ENCODE measurements at places on chromosomes 16 and 17. TPM values are rescaled to one million over a fixed set of nuclear protein-coding genes. Genes with fewer than 3 reads are reported as not detected.

MRPL12 gene
- total RNA-seq = 122 TPM

WNT3 gene
- 2.5 TPM for total RNA-seq

QPRT gene
- 53.5 TPM for total RNA-seq

DHX58 gene
- 6.5 TPM for total RNA-seq

EPX gene
- total RNA-seq = not detected

KRTAP4-1 gene
- total RNA-seq = not detected

TMEM235 gene
- not detected for total RNA-seq

NGFR gene
- total RNA-seq = 25.3 TPM

CHMP6 gene
- 20.4 TPM for total RNA-seq

ZP2 gene
- total RNA-seq = not detected

CARD14 gene
- 0.14 TPM for total RNA-seq

ZNF200 gene
- total RNA-seq = 5.5 TPM

Measured in right cardiac atrium (tissue), 5 donors.